Myocyte (in vitro differentiated cells): ENCODE measurements at places on chromosomes 5 and 9. TPM values are rescaled to one million over a fixed set of nuclear protein-coding genes. Genes with fewer than 3 reads are reported as not detected.
A peak's percentile ranks its signal among the peaks of the same experiment; 100 is the strongest.

- no peak for DNase-seq
Observed at GRCh38 chr5:120415985-120416384, 48.1 kb upstream of the PRR16 start.

Gene CLINT1
- 69.9 and 81.2 TPM in 2 replicates for total RNA-seq

DNA sequence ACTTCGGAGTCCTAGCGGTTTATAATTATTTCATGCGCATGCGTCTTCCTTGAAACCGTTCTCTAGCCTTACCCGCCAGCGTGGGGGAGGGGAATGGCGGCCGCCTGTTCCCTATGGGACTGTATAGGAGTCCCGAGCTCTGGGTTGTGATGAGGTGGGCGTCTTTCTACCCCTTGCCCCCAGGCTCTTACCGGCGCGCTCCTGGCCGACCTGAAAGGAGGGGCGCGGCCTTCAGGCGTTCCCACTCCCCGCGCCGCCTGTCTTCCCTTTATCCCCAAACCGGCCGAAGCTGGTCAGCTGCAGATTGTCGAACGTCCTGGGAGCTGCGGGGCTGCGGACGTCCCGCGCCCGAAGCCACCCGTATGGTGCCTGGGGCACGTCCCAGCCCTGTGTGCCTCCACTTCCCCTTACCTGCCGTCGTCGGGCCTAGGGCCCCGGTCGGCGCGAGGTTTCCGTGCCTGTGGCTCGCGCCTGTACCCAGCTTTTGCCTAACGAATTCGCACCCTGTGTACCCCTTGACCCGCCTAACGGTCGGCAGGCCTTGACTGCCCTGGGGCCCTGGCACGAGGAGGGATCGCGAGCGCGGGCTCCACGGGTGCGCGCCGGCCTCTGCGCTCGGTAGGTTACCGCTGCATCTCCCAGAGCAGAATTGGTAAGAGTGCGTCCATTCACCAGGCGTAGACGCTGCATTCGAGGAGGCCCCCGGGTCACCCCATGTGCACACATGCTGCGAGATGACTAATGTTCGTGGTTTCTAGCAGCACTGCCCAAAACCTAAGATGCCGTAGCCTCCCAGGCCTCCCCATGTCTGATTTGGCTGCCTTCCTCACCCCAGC is 653 bp upstream of the HNRNPH1 start:
- DNase-seq: peak; percentile 90

Gene LMX1B
- not detected in 2 replicates for total RNA-seq

Gene GARIN3
- not detected in 2 replicates for total RNA-seq

DNA sequence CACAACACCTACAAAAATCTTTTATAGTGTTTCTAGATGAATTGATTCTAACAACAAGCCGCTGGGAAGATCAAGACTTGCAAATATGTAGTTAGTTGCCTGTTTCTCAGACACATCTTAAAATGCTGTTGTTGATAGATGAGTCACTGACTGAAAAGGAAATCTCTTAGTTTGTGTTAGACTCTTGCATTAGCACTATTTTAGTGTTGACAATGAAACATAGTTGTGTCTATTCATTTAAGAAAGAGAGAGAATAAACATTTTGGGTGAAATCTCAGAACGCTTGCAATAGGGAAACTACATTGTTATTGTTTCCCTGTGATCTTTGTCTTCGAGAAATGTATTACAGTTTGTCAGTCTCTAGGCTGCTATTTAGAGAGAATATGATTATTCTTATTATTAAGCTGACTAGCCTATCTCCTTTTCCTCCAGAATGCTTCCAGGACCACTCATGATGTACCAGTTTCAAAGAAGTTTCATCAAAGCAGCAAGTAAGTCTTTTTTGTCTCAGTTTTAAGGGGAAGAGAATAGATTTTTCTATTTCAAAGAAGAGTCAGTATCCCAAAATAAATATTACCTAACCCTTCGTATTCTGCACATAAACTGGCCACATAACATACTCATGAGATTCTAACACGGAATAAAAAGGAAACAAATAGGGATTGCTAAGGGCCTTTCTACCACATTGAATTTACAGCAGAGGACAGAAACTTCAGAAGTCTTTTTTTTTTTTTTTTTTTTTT is 285.6 kb downstream of the ARHGAP26 start:
- DNase-seq: no peak

DNA sequence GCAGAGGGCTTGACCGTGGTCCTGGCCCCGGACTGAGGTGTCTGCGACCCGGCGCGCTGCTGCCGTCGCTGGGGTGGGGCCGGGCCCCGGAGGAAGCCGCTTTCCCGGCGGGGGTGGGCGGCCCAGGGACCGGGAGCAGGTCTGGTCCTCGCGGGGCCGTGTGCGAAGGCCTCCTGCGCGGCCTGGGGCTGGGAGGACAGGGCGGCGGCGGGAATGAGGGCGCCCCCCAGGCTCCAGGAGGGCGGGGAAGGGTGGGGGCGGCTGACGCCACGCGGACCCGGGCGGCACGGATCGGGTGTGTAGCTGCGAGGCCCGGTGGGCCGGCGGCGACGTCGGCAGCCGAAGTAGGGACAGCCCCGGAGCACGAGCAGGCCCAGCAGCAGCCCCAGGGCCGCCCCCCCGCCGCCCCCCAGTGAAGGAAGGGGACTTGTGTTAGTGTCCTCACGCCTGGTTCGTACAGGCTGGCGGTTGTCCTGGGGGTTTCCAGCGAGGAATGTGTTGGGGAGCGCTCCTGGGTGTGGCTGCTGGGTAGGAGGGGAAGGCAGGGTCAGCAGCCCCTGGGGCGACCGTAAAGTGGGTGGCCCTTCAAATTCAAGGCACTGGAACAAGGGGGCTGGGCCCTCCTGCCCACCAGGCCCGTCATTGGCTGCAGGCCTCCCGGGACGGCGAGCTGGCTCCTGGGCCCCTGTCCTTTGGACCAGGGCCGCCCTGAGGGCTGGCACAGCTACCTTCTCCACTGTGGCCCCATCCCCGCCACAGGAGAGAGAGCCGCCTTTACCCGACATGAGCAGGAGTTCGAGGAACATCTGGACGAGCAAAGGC is 597 bp upstream of the TMEM250 start:
- DNase-seq: peak; percentile 50

Gene IFNA13
- total RNA-seq: not detected in 2 replicates

GRCh38 chr9:75671354-75671753 is 219.1 kb upstream of the PCSK5 start:
- no peak for DNase-seq

- no peak for DNase-seq
Observed at GRCh38 chr5:5622806-5623205, 200.3 kb downstream of the ICE1 start.
